ENCODE measurements at places on chromosomes 4 and X. TPM values are rescaled to one million over a fixed set of nuclear protein-coding genes. Genes with fewer than 3 reads are reported as not detected.

The TLR2 gene
- 0.85 TPM for total RNA-seq

The USP26 gene
- not detected for total RNA-seq

The C4orf36 gene
- total RNA-seq = 1.3 TPM

The GABRG1 gene
- total RNA-seq = not detected

The DMD gene
- 0.06 TPM for total RNA-seq

The GAB3 gene
- total RNA-seq = 0.90 TPM

The NAP1L2 gene
- 1.2 TPM for total RNA-seq

The DIPK2B gene
- total RNA-seq = not detected

The PCDH7 gene
- total RNA-seq = 0.07 TPM

The ZNF711 gene
- total RNA-seq = 0.76 TPM

The KLB gene
- total RNA-seq = 0.16 TPM

The ARSJ gene
- 4.6 TPM for total RNA-seq

The CEP44 gene
- 7.8 TPM for total RNA-seq

The CABS1 gene
- not detected for total RNA-seq

The ARMCX5 gene
- 9.7 TPM for total RNA-seq

The PHOX2B gene
- total RNA-seq = 0.02 TPM

The TAF7L gene
- 0.05 TPM for total RNA-seq

The PROM1 gene
- 0.53 TPM for total RNA-seq

The HTRA3 gene
- total RNA-seq = 19.4 TPM

The BEX1 gene
- not detected for total RNA-seq

The RGN gene
- total RNA-seq = not detected

The ZNF185 gene
- 6.6 TPM for total RNA-seq

The MAGEB2 gene
- not detected for total RNA-seq

The MAGEC3 gene
- total RNA-seq = not detected

The ABRAXAS1 gene
- 7.0 TPM for total RNA-seq

The ADAMTS3 gene
- not detected for total RNA-seq

The XAGE1A gene
- total RNA-seq = 21.1 TPM

The C4orf50 gene
- not detected for total RNA-seq

The FAM9C gene
- not detected for total RNA-seq

The CHRNA9 gene
- 1.2 TPM for total RNA-seq

The GRIA3 gene
- not detected for total RNA-seq

The ADH1B gene
- not detected for total RNA-seq

The NRK gene
- not detected for total RNA-seq

The FAM114A1 gene
- total RNA-seq = 39.7 TPM

The SHOX gene
- 0.02 TPM for total RNA-seq

The WDR45 gene
- total RNA-seq = 48.9 TPM

The NONO gene
- total RNA-seq = 464 TPM

The SLC26A1 gene
- 0.26 TPM for total RNA-seq

The CYTL1 gene
- total RNA-seq = not detected

The SCML1 gene
- 5.1 TPM for total RNA-seq

The YY2 gene
- total RNA-seq = 2.1 TPM

The CENPU gene
- 22.8 TPM for total RNA-seq

The UGT2B11 gene
- total RNA-seq = not detected

The CETN2 gene
- total RNA-seq = 71.4 TPM

The CC2D2A gene
- 12.4 TPM for total RNA-seq

The NEUROG2 gene
- total RNA-seq = not detected

The RAB41 gene
- not detected for total RNA-seq

The HMGB3 gene
- total RNA-seq = 160 TPM

The GLUD2 gene
- total RNA-seq = 2.4 TPM

The CT45A5 gene
- total RNA-seq = 0.09 TPM

The DCAF8L1 gene
- total RNA-seq = not detected

Data from A549 treated with dexamethasone at 1 μM for 4 hours (cell line).